Endodermal cell (in vitro differentiated cells): ENCODE measurements at places on chromosomes 13 and 19. TPM values are rescaled to one million over a fixed set of nuclear protein-coding genes. Genes with fewer than 3 reads are reported as not detected.

The GRAMD1A gene
- 126 and 137 TPM in 2 replicates for total RNA-seq

The PIK3R2 gene
- 48.2 and 52.9 TPM in 2 replicates for total RNA-seq

The MIA gene
- not detected in 3 replicates for total RNA-seq

The CLEC11A gene
- 5.8 to 6.2 TPM (median 6.0 TPM) in 3 replicates for total RNA-seq

The CPB2 gene
- total RNA-seq, result not detected in 3 replicates

The MUC16 gene
- 0.23 to 0.55 TPM (median 0.40 TPM) in 3 replicates for total RNA-seq

The CYP4F3 gene
- total RNA-seq, result not detected in 3 replicates

The PPP2R1A gene
- 345 to 356 TPM (median 348 TPM) in 3 replicates for total RNA-seq

The FUT2 gene
- total RNA-seq, result 5.8 to 8.2 TPM (median 7.1 TPM) in 3 replicates

DNA sequence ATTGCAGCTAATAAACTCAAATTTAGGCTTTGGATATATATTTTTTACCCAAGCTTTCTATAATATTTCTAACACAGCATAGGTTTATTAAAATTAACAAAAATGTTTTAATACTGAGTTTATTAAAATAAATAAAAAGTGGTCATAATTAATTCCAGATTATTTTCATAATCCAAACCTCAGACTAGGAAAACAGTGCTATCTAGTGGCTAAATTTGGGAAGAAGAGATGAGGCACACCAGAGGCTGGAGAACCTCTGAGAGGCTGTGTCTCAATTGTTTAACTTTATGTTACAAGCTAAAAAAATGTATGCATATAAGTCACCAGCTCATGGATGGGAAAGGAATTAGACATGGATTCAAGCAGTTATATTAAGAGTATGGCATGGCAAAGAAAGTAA is 392.5 kb downstream of the DIAPH3 start:
- H3K27me3 ChIP-seq, result no peaks in the 10 kb centered on the region
- DNase-seq, result no peak
- peaks cover 8% of the 10 kb centered on the region for H3K4me1 ChIP-seq
- H3K36me3 ChIP-seq, result peaks cover 20% of the 10 kb centered on the region
- H3K4me3 ChIP-seq, result no peak overlapping the region

DNA sequence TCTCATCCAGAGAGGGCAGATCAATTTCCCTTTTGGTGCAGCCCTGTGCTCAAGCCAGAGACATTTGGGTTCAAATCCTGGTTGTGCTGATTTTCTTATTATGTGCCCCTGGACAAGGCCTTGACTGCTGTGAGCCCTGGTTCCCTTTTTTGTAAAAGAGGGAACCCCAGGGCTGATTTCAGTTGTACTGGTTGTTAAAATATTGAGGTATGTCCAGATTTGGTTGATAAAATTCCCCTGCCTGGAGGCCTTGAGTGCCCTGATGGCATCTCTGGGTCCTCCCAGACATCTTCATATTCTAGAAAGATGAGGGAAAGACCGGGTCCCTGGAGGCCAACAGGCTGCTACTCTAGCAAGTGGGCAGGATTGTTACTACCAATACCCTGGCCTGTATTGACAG is 14.4 kb upstream of the PLAUR start:
- no peaks in the 10 kb centered on the region for H3K36me3 ChIP-seq
- H3K27ac ChIP-seq, result no peak overlapping the region
- no peak overlapping the region for H3K4me3 ChIP-seq
- DNase-seq, result no peak
- H3K27me3 ChIP-seq, result no peaks in the 10 kb centered on the region
- H3K4me1 ChIP-seq, result no peaks in the 10 kb centered on the region

DNA sequence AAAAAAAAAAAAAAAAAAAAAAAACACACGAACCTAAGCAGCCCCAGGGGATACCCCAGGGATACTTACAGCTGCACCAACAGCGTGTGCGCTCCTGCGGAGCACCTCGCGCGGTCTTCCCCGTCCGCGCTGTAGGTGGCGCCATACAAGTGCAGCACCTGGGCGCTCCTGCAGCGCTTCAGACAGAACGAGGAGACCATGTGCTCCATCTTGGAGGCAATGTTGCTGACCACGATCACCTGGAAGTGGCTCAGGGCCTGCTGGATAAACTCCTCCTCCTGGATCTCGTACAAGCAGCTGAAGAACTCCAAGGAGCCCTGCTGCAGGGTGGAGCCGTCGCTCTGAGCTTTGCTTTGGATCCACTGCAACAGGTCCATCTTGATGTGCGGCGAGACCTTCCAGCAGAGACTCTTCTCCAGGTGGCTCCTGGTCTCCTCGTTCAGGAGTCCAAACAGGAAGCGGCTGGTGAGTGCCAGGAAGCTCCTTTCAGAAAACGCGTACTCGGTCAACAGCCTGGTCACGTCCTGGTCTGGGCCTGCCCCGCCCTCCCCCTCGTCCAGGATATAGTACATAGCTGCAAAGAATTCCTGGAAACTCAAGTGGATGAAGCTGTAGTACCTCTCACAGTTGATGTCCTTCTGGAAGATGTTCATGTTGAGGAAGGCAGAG is 14.5 kb downstream of the NLRP12 start:
- no peak overlapping the region for H3K4me3 ChIP-seq
- no peak overlapping the region for H3K27ac ChIP-seq
- no peaks in the 10 kb centered on the region for H3K27me3 ChIP-seq

GRCh38 chr19:23160766-23161165 is 43.9 kb downstream of the ZNF730 start:
- H3K4me3 ChIP-seq, result no peak overlapping the region
- no peaks in the 10 kb centered on the region for H3K27me3 ChIP-seq
- no peak for DNase-seq
- no peak overlapping the region for H3K27ac ChIP-seq

DNA sequence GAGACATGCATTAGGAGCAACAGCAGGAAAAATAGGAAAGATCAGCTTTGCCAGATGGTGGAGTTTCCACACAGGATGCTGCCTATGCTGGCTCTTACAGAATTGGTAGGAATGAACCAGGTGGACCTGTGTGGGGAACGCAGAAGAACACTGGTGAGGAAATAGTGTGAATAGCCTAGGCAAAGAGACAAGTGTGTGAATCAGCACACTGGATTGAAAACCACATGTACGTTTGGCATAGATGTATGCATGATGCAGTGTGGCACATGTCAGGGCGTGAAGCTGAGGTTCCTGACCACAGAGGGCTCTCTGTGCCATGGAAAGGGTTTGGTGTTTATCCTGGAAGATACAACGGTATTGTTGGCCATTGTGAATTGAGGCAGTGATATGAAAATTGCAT is 156.5 kb upstream of the SLC10A2 start:
- no peaks in the 10 kb centered on the region for H3K36me3 ChIP-seq
- no peak overlapping the region for H3K4me3 ChIP-seq
- DNase-seq, result no peak
- H3K27ac ChIP-seq, result no peak overlapping the region
- no peaks in the 10 kb centered on the region for H3K27me3 ChIP-seq

DNA sequence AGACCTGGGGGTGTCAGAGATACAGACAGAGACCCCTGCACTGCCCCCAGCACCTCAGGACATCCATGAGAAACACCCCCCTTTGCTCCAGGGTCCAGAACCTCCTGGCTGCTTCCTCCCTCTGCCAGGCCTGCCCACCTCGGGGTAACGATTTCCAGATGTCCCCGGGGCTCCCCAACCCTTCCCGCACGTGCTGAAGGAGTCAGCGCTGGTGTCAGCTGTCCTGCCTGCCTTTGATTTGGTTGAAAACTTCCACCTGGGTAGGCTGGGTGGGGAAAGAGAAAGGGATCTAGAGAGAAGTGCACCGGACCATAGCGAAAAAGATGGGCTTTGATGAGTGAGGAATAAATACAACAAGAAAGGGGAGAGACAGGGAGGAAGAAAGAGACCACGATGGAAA is 1.5 kb upstream of the CGB7 start:
- H3K4me3 ChIP-seq, result no peak overlapping the region
- H3K27ac ChIP-seq, result no peak overlapping the region
- H3K36me3 ChIP-seq, result no peaks in the 10 kb centered on the region
- peaks cover 48% of the 10 kb centered on the region for H3K27me3 ChIP-seq

- H3K4me3 ChIP-seq, result no peak overlapping the region
- no peak for DNase-seq
- H3K36me3 ChIP-seq, result peaks cover 4% of the 10 kb centered on the region
- no peak overlapping the region for H3K27ac ChIP-seq
These were observed 4.4 kb upstream of the REXO1 start for GRCh38 chr19:1852581-1853128.

DNA sequence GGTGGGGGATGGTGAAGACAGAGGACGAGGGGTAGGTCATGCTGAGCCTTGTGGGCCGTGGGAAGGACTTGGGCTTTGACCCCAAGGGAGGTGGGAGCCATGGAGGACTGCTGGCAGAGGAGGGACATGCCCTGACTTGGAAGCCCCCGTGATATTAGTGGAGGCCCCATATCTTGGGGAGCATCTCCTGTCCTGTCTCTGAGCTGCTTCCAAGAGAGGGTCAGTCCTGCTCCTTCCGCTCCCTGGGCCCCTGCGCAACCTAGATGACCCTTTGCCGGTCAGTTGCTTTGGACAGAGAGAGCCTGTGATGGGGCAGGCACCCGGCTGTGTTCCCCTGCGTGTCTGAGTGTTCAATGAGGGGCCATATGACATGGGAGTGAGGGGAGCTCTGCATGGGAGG is 5.2 kb downstream of the TLE6 start:
- H3K4me3 ChIP-seq, result no peak overlapping the region
- no peaks in the 10 kb centered on the region for H3K36me3 ChIP-seq
- H3K27ac ChIP-seq, result no peak overlapping the region
- H3K27me3 ChIP-seq, result no peaks in the 10 kb centered on the region
- no peak for DNase-seq
- peaks cover 15% of the 10 kb centered on the region for H3K4me1 ChIP-seq

DNA sequence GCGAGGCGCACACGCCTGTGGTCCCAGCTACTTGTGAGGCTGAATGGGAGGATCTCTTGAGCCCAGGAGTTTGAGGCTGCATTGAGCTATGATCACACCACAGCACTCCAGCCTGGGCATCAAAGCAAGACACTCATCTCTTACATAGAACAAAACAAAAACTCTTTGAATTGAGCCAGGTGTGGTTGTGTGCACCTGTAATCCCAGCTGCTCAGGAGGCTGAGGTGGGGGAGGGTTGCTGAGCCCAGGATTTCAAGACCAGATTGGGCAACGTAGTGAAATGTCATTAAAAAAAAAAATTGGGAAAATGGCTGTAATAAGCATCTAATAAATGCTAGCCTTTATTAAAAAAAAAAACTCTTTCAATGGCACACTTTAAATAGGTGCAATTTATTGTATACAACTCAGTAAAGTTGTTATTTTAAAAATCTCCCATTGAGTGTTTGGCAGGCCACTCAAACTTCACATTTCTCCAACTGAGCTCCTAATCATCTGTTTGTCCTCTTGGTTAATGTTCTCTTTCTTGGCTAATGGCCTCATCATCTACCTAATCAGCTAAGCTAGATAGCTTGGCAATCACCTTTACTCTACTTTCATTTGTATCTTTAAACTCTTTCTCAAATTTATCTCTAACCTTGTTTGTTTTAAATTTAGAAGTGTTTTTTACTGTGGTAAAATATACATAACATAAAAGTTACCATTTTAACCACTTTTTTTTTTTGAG is 28.1 kb upstream of the HMGB1 start:
- H3K4me1 ChIP-seq, result no peaks in the 10 kb centered on the region
- H3K27ac ChIP-seq, result no peak overlapping the region
- H3K27me3 ChIP-seq, result no peaks in the 10 kb centered on the region
- no peak overlapping the region for H3K4me3 ChIP-seq
- DNase-seq, result no peak

- H3K27ac ChIP-seq, result no peak overlapping the region
- no peak overlapping the region for H3K4me3 ChIP-seq
- H3K4me1 ChIP-seq, result peaks cover 4% of the 10 kb centered on the region
These were observed 154.2 kb downstream of the DIAPH3 start for GRCh38 chr13:60009300-60010253.

DNA sequence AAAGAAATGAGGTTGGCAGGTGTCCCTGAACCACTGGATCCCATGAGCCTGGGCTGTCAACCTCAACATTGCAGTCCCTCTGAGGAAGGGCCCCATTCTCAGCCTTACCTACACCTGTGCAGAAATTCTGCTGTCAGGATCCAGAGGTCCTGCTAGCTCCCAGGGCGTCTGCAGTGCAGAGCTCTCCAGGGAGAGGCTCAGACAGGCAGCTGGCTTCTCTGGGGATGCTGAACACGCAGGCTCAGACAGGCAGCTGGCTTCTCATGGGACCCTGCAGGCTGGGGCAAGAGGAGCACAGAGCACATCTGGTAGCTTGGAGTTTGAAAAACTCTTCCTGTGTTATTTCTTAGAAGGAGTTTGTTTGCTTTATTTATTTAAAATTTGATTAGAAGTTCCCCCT is 50.9 kb downstream of the TMEM255B start:
- no peak for DNase-seq
- no peak overlapping the region for H3K4me3 ChIP-seq
- no peaks in the 10 kb centered on the region for H3K4me1 ChIP-seq
- H3K27me3 ChIP-seq, result no peaks in the 10 kb centered on the region
- H3K27ac ChIP-seq, result no peak overlapping the region

GRCh38 chr13:76014406-76015318 is 378.5 kb downstream of the LMO7 start:
- peaks cover 5% of the 10 kb centered on the region for H3K4me1 ChIP-seq
- no peaks in the 10 kb centered on the region for H3K27me3 ChIP-seq
- no peaks in the 10 kb centered on the region for H3K36me3 ChIP-seq
- no peak for DNase-seq
- no peak overlapping the region for H3K27ac ChIP-seq
- H3K4me3 ChIP-seq, result no peak overlapping the region

- H3K4me1 ChIP-seq, result no peaks in the 10 kb centered on the region
- no peaks in the 10 kb centered on the region for H3K36me3 ChIP-seq
- no peaks in the 10 kb centered on the region for H3K27me3 ChIP-seq
- H3K4me3 ChIP-seq, result no peak overlapping the region
These were observed 153.3 kb downstream of the TNFRSF19 start for GRCh38 chr13:23723471-23723870.

GRCh38 chr13:107545946-107546502 is 669.3 kb downstream of the LIG4 start:
- no peaks in the 10 kb centered on the region for H3K36me3 ChIP-seq
- H3K4me3 ChIP-seq, result no peak overlapping the region
- no peak for DNase-seq
- H3K27me3 ChIP-seq, result no peaks in the 10 kb centered on the region
- H3K4me1 ChIP-seq, result no peaks in the 10 kb centered on the region

- H3K4me1 ChIP-seq, result no peaks in the 10 kb centered on the region
- no peak for DNase-seq
- H3K27ac ChIP-seq, result no peak overlapping the region
These were observed 475.7 kb downstream of the UQCRFS1 start for GRCh38 chr19:28737021-28737895.
